ENCODE measurements at places on chromosomes 7 and 10.

GRCh38 chr7:159098424-159098786, 46.3 kb downstream of the VIPR2 start:
- H3K27me3 ChIP-seq, result no peaks in the 10 kb centered on the region
- H3K36me3 ChIP-seq, result no peaks in the 10 kb centered on the region
- H3K4me3 ChIP-seq, result no peak overlapping the region
- no peaks in the 10 kb centered on the region for H3K4me1 ChIP-seq
- H3K27ac ChIP-seq, result no peak overlapping the region
- DNase-seq, result no peak

DNA sequence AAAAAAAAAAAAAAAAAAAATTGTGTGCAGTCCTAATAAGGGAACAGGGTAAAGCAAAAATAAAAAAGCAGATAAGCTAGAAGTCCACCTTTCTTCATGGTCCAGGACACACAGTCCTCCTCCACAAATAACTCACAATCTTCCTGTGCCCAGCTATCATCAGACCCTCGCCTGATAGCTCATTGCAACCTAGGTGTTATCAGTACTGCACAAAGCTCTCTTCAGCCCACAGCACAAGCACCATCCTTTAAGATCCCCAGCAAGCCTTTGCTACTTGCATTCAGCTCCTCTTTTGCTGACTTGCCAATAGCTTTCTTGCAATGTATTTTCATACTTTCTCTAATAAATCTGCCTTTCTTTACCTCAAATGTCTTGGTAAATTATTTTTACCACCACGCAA, 5.0 kb downstream of the NDUFA5 start:
- H3K27me3 ChIP-seq, result no peaks in the 10 kb centered on the region
- peaks cover 9% of the 10 kb centered on the region for H3K36me3 ChIP-seq
- no peak for DNase-seq

DNA sequence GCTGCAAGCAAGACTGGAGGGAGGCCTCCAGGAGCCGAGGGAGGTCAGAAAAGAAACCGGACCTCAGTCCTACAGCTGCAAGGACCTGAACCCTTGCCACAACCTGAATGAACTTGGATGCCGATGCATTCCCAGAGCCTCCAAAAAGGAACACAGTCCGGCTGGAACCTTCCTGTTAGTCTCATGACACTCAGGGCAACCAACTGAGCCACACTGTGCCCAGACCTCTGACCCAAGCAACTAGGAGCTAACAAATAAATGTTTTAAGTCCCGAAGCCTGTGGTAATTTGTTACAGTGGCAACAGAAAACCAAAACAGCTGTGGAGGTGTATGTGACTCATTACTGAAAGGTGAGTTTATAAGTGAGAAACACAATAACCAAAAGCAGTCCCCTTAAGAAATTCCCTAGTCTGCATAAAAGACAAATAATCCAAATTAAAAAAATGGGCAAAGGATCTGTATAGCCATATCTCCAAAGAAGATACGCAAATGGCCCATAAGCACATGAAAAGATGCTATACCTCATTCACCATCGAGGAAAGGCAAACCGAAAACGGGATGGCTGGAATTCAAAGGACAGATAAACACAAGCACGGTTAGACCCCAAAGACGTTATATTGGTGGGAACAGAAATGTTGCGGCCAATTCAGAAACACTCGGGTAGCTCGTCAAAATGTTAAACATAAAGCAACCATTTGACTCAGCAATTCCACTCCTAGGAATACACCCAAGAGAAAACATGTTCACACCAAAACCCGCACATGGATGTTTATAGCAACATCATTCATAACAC, 24.8 kb downstream of the GNA12 start:
- H3K36me3 ChIP-seq, result no peaks in the 10 kb centered on the region
- DNase-seq, result no peak
- no peak overlapping the region for H3K4me3 ChIP-seq

DNA sequence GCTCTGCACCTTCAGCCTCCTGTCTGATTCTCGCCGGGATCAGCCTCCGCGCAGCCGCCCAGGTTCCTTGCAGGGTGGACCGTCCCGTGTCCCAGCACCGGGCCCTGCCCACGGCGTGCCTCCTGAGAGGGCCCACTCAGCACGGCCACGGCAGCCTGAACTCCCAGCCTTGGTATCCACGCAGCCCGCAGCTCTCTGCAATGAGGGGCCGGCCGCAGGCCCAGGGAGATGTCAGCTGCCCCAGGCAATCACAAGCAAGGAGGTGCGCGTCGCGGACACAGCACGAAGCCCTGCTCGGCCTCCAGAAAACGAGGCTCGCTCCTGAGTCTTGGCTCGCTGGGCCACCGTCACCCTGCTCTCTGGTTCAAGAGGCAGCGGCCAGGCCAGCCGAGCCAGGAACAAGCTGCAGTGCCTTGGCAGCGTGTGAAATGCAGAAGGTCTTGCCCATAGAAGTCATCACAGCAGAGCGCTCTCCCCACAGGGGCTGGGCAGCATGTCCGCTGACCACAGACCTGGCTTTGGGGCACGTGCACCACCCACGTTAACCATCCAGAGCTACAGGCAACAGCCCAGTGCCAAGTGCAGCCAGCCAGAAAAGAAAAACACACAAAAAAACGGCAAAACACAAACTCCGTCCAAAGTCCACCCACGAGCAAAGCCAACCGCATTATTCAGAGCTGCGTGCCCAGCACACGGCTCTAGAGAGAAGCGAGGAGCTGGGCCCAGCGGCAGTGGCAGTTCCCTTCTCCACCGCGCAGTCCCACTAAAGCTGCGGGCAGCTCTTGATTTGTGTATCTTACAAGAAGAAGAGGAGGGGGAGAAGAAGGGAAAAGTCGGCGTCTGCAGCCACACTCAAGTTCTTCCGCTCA, 13.9 kb downstream of the GPER1 start:
- H3K27me3 ChIP-seq, result no peaks in the 10 kb centered on the region
- no peak overlapping the region for H3K4me3 ChIP-seq
- peaks cover 4% of the 10 kb centered on the region for H3K4me1 ChIP-seq
- DNase-seq, result no peak

DNA sequence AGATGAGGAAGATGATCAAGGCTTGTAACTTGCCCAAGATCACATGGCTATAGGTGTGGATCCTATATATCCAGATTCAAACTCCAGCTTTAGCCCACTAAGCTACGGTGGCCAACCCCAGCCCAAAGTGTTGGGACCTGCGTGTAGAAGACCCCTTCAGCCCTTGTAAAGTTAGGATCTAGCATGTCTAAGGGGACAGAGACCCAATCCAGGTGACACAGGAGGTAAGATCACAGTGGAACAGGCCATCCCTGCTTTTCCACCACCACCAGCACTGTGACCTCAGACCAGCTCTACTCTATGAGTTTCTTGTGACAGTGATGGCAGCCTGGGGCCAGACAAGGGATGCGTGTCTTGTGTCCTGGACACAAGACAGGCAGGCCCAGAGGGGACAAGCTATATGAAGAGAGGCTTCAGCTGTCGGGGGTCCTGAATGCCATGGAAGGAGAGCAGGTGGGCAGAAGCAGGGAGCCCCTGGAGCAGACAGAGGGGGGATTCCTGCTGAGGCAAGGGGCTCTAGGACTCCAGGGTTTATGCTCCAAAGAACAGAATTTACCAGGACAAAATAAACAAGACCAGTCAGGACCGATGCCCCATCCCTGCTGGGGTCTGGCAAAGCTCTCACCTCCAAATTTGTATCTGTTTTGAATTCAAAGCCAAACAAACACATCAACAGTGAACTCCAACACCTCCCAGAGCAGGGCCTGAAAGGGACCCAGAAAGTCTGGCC, 10.4 kb downstream of the GPRIN2 start:
- no peak overlapping the region for H3K27ac ChIP-seq
- no peak for DNase-seq
- H3K36me3 ChIP-seq, result no peaks in the 10 kb centered on the region

DNA sequence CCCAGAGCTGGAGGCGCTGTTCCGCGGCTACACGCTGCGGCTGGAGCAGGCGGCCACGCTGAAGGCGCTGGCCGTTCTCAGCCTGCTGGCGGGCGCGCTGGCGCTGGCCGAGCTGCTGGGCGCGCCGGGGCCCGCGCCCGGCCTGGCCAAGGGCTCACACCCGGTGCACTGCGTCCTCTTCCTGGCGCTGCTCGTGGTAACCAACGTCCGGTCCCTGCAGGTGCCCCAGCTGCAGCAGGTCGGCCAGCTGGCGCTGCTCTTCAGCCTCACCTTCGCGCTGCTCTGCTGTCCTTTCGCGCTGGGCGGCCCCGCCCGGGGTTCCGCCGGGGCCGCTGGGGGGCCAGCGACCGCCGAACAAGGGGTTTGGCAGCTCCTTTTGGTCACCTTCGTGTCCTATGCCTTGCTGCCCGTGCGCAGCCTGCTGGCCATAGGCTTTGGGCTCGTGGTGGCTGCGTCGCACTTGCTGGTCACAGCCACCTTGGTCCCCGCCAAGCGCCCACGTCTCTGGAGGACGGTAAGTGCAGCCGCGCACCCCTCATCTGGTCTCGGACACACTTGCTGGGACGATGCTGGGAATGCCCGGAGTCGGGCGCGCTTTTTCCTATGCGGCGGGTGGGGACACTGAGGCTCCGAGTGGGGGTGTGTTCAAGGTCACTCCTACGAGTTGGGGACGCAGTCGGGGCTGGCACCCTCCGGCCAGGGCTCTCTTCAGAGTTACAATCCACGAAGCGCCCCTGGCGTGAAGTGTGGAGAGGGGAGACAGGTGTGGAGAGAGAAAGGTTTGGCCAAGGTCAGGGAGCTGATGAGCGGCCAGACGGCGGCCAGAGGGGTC, 717 bp downstream of the ADCY1 start:
- H3K27me3 ChIP-seq, result peaks cover 76% of the 10 kb centered on the region
- no peak overlapping the region for H3K27ac ChIP-seq
- peak; percentile 12 for DNase-seq
- H3K4me3 ChIP-seq, result peak overlapping the region; percentile 67

DNA sequence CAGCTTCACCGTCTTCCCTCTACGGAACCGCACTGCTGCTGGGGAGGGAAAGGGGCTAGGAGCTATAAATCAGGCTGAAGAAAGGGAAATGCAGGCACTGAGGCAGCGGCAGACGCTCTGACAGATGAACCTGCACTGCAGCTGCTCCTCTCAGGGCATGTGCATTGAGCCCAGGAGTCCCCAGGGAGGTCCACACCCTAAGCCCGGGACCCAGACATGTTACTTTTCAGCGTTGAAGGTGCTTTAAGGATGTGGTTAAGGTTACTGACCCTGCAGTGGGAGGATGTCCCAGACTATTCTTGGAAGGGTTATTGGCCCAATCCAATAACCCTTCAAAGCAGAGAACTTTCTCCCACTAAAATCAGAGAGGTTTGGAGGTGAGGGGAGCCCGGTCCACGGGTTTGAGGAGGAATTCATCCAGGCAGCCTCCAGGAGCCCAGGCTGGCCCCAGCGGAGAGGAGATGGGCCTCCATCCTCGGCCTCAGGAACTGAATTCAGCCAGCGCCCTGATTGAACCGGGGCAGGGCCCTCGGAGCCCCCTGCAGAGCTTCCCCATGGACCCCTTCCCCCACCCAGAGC, 75.4 kb downstream of the ADARB2 start:
- no peaks in the 10 kb centered on the region for H3K27me3 ChIP-seq
- no peak overlapping the region for H3K27ac ChIP-seq
- no peaks in the 10 kb centered on the region for H3K36me3 ChIP-seq
- no peaks in the 10 kb centered on the region for H3K4me1 ChIP-seq
- DNase-seq, result no peak
- no peak overlapping the region for H3K4me3 ChIP-seq

Measured in common myeloid progenitor, CD34-positive (primary cell).